NCI-H1417 treated with DMSO at 0.1 percent for 48 hours (cell line): ENCODE measurements at places on chromosomes 11 and 22.

- DNase-seq = no peak
These were observed 101.1 kb upstream of the GALNT18 start for GRCh38 chr11:11722861-11723260.

GRCh38 chr11:109956124-109956793, 136.9 kb upstream of the ZC3H12C start:
- no peak for DNase-seq

- DNase-seq = no peak
These were observed 133.2 kb downstream of the APOL5 start for GRCh38 chr22:35850831-35851230.

DNA sequence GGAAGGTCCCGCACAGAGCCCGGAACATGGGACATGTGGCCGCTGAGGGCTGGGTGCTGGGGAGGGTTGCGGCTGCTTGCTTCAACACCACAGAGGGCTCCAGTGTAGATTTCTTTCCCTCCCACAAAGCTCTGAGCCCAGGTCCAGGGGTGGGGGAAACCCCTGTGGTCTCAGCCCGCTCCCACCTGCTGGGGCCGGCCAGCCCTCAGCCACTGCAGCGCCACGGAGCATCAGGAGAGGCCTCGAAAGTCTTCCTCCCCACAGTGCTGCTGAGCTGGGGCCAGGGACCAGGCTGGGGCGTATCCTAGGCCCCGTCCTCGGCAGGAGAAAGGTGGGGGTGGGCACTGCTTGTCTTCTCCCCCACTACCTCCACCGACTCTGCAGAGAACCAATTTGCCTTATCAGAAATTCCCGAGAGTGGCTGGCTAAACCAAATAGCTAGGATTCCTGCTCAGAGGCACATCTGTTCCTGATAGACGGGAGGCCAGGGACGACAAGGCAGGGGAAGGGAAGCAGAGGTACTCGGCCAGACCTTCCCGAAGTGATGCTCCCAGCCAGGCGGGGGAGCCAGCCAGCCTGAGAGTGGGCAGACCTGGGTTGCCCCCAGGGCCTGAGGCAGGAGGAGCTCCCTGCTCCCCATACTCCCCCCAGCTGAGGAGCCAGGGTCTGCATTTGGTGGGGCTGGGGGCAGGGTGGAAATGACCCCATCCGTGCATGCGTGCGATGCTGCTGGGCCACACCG, 18.7 kb downstream of the IGF2 start:
- DNase-seq = no peak

GRCh38 chr22:38180841-38181452, 683 bp downstream of the PLA2G6 start:
- no peak for DNase-seq

DNA sequence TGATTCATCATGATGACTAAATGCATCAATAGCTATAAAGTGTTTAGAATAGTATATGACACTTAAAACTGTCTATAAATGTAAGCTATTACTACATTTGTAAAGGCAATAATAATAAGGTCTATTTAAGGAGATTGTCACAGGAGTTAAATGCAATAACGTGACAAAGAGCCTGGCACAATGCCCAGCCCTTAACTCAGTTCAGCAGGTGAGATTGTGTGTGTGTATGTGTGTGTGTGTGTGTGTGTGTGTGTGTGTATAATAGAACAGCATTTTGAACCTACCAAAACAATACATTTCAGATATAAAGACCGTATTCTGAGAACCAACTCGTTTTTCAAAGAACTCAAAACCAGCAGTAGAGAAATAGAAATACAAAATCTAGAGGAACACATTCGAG, 177.5 kb downstream of the MYO18B start:
- peak; percentile 33 for DNase-seq

GRCh38 chr22:28016781-28017557, 97.9 kb upstream of the PITPNB start:
- no peak for DNase-seq

DNA sequence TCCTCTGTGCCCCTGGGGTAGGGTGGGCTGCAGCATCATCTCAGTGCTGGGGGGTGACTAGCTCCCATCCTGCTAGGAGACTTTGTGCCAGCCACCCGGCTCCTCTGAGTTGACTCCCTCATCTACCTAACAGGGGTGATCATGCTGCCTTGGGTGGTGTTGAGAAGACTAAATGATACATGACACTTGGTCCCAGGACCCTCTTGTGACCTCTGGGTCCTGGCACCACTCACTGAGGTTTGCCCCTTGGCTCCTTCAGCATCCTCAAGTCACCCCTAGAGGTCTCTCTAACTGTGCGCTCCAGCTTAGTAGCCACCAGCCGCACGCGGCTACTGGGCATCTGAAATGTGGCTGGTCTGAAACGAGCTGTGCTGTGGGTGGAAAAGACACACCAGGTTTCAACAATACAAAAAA, 72.1 kb downstream of the LRRC32 start:
- peak; percentile 8 for DNase-seq

GRCh38 chr22:48263791-48264351, 1501.4 kb downstream of the TBC1D22A start:
- no peak for DNase-seq

- DNase-seq = no peak
These were observed 102.7 kb upstream of the ANO3 start for GRCh38 chr11:26229257-26229656.

DNA sequence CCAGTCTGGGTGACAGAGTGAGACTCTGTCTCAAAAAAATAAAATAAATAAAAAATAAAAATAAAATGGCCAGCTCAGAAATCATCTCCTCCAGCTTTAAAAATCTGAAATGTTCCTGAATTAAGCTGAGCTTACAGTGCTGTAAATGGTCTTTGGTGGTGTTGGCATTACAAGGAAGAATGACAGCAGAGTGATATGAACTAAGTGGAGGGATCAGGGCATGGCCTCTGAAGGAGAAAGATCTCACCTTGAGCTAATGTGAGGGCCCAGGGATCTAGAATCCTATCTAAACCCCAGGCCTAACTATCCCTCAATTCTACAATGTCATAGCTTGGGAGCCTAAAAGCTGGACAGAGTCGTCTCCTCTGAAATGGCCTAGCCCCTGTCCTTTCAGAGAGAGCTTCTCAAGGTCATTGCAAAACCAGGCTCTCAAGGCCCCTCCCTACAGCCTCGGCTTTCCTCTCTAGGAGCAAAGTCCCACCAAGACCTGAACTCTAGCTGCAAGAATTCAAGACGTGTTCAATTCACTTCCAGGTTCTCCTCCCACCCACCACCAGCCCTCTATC, 345.4 kb downstream of the BUD13 start:
- no peak for DNase-seq

- no peak for DNase-seq
These were observed 66.9 kb downstream of the PRDM11 start for GRCh38 chr11:45213316-45213665.

- DNase-seq = no peak
These were observed 295.3 kb upstream of the CNTN5 start for GRCh38 chr11:98725471-98725870.

DNA sequence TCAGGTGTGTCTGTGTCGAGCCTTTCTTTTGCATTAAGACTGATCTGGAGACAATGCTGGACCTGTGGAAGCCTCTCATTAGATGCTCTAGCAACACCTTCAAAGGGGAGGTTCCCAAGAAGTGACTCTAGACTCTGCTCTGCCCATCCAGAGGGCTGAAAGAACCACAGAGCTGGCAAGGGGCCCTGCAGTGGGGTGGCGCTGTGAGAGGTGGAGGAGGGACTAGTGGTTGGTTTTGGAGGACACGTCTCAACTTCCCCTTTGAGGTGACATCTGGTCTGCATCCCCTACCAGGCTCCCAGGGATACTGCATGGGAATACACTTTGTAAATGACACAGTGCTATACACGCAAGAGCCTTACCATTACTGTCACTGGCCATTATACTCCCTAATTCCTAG, 34.2 kb upstream of the SYT13 start:
- DNase-seq = no peak

DNA sequence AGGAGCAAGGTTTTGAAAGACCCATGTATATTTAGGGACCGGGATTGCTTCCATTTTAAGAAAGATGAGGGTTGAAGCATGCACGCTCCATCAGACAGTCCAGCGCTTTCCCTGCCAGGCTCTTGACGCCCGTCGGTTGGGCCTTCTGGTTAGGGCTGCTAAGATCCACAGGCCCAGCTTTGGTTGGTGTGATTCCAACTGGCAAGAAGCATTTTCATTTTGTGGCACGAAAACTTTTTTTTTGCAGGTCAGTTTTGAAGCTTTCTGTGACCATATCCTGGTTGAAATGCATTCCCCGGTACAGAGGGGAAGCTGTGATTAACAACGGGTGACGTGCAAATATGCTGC, 34.3 kb upstream of the MPPED1 start:
- DNase-seq = no peak

GRCh38 chr11:67309166-67309565, 5.8 kb downstream of the SSH3 start:
- DNase-seq = no peak

DNA sequence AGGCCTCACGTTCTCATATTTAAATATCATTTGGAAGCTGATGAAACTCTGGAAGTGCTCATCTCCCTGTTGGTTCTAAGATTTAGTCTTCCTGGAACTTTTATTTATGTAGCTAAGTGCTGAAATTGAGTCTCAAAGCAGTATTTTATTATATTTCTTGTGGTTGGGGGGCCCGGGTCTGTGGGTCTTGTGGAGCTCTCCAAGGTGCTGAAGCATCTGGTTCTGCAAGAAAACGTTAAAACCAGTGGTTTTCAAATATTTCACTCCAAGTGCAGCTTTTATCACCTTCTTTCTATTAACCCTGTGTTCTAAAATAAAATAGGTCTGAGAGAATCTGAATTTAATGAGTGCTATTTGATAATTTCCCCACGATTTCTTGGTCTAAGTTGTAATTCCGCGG, 1404.8 kb downstream of the TBC1D22A start:
- DNase-seq = no peak

GRCh38 chr11:94501522-94501921, 7.7 kb downstream of the ANKRD49 start:
- no peak for DNase-seq

DNA sequence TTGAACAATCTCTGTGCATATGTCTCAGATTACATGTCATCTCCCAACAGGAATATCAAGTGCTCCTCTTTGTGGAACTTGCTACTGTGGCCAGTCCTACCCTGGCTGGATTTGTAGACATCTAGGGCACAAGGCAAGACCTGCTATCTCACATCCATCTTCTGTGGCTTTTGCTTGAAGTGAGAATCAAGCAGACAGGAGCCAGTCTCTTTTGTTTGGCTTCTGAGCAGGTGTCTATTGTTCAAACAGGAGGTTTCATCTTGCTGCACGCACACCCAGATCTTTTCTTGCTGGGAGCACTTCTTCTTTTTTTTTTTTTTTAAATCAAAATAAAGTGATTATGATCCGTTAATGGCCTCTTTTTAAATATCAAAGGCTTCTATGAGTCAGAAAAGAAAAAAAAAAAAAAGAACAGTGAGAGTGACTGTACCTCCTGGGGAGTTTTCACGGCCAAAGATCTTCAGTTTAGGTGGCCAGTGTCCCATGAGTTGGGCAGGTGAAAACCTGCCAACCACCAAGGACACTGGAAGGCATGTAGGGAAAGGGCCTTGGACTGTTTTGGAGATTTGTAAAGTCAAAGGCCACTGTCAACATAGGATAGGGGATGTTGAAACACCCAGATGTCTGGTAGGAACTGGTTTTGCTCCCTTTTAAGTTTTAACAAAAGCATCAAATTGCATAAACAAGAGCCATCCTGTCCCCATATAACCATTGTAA, 78.1 kb downstream of the CD44 start:
- no peak for DNase-seq

DNA sequence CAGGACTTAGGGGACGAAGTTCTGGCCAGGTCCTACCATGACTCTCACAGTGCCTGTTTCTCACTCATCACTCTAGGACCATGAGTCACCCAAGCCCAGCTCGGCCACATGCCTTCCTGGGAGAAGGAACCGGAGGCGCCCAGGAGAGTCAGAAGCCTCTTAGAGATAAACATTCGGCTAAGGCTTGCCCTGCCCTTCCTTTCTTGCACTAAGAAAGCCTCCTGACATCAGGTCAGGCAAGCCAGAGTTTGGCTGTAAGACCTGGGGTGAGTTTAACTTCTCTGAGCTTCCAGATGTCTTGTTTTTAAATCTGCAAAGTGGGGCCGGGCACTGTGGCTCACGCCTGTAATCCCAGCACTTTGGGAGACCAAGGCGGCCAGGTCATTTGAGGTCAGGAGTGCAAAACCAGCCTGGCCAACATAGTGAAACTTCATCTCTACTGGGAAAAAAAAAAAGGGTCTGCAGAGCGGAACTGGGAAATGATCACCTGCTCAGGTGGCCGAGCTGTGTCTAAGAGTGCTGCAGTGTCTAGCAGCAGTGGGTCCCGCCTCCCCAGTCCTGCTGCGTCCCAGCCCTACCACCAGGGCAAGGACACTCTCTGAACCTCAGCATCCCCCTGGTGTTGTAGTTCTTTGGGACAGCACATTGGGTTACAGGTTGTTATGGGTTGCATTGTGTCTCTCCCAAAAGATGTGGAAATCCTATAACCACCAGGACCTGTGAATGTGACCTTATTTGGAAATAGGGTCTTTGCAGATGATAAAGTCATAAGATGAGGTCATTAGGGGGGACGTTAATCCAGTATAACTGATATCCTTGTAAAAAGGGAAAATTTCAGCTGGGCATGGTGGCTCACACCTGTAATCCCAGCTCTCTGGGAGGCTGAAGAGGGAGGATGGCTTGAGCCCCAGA, 1.8 kb upstream of the CARS1 start:
- no peak for DNase-seq

GRCh38 chr11:126637795-126638175, 282.3 kb downstream of the ST3GAL4 start:
- no peak for DNase-seq

DNA sequence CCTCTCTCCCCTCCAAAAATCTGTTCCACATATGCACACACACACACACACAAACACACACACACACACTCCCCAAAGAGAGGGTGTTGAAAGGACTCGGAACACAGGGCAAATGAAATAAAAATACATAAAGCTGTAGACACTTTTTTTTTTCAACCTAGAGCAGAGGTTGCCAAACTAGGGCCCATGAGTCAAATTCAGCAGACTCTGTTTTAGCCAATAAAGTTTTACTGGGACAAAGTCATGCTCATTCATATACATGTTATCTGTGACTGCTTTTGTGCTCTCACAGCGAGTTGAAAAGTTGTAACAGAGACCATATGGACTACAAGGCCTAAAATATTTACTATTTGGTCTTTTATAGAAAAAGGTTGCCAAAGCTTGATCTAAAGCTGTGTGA, 8.9 kb downstream of the IMMP1L start:
- no peak for DNase-seq

GRCh38 chr11:120024586-120024985, 113.3 kb downstream of the TRIM29 start:
- DNase-seq = no peak

DNA sequence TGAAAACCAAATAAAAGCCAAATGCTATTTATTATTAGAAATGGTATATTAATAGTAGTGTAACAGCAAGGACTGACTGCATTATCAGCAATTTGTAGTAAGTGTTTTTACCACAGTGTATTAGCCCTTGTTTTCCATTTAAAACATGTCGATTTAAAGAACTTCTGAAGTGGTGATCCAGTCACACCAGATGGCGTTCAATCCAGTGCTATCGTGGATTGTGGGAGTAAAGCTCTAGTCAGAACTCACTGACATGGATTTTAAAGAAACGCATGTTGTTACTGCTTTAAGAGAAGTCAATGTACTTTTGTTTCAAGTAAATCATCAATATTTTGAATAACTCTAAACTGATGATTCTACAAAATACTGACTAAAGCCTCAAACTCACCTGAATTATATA, 51.1 kb downstream of the LARGE2 start:
- DNase-seq = no peak
